ENCODE measurements at places on chromosomes 5 and 9.

DNA sequence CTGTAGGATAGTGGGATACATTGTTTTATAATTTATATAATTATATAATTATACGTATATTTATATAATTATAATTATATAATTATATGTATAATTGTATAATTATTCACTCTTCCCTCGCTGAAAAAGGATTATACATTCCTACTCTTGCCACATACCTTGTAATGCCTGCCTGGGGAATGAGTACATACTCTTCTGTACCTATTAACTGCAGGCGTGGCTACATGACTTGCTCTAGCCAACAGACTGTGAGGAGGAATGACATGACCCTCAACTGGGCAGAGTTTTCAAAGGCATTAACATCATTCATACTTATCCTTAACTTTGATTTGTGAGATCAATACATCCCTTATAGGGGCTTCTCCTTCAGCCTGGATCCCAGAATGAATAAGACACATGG lies 19.1 kb downstream of the ERMP1 start:
- DNase-seq, result no peak

DNA sequence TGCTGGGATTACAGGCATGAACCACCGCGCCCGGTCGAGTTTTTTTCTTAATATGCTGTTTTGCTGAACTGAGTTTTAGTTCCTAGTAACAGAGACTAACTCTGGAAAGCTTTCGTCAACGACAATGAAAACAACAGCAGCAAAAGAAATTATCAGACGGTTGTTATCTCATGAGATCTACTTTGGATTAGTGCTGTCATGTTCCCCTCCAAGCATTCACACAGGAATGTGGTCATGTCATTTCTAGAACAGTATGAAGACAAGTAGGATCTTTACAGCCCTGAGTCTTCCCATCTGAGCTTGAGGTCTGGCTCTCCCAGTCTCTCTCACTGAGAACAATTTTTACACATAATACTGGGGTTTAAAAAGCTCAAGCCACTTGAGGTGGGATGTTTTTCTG lies 4.0 kb upstream of the ANKRD33B start:
- no peak for DNase-seq

- DNase-seq, result no peak
Measured at GRCh38 chr9:82410866-82411265, 422.3 kb downstream of the SPATA31D1 start.

- peak; percentile 63 for DNase-seq
Measured at GRCh38 chr5:55226027-55226933, 835 bp downstream of the MCIDAS start.

GRCh38 chr9:1429297-1429696 lies 379.1 kb downstream of the DMRT2 start:
- no peak for DNase-seq

GRCh38 chr9:113978725-113979342 lies 99.3 kb downstream of the AMBP start:
- no peak for DNase-seq

DNA sequence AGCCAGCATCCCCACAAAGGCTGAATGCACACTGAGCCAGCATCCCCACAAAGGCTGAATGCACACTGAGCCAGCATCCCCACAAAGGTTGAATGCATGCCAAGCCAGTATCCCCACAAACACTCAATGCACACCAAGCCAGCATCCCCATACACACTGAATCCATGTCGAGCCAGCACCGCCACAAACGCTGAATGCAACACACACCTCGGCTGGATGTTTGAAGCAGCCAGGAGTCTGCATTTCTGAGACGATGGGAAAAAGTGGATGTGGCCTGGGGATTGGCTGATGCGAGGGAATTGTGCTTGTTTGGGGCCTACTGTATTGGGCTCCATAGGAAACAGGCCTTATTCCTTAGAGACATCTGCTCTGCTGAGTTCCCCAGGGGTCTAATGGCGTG lies 30.9 kb upstream of the CEP72 start:
- no peak for DNase-seq

DNA sequence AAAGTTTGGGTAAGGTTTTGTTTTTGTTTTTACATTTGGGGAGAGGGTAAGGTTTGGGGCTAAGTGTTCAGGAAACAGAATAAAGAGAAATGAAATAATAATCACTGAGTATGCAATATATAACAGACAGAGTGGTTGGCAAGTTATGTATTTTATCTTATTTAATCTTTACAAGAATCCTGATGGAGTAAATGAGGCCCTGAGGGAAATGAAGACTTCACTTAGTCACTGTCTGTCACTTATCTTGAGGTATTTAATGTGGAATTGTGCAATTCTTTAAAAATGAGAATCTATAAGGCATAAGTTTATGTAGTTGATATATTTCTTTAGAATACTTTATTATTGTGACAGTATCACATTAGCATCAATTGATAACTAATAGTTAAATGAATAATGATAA lies 48.1 kb downstream of the TEK start:
- DNase-seq, result no peak

All from Kasumi-1 (cell line).